ENCODE measurements at places on chromosomes 16 and 17.

DNA sequence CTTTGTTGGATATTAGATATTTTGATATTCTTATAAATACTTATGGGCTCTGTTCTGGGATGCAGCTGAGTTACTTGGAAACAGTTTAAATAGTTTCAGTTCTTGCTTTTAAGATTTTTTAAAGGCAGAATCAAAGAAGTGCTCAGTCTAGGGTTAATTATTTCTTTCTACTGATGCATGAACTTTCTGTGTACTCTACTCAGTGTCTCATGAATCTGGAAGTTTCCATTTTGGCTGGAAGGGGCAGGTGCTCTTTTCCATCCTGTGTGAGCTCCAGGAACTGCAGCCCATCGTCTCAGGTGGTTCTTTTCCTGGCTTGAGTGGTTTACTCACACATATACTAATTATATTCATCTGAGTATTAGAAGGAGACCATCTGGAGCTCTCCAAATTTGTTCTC is 61.1 kb upstream of the CPHXL start:
- DNase-seq: no peak

DNA sequence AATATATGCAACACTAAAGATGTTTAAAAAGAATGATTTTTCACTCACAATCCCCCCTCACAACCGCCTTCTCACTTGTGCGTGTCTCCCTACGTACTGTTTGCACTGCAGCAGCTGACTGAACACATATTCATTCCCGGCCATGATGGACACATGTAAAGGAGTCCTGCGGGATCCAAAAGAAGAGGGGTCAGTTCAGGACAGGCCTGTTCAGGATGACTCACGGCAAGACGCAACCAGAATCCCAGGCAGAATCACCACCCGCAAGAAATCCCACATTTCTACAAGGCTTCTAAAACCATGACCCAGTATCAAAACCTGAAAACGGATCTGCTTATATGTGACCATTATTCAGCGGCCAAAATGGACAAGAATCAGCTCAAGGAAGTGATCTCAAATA is 52.3 kb downstream of the CYB5D2 start:
- DNase-seq: no peak

DNA sequence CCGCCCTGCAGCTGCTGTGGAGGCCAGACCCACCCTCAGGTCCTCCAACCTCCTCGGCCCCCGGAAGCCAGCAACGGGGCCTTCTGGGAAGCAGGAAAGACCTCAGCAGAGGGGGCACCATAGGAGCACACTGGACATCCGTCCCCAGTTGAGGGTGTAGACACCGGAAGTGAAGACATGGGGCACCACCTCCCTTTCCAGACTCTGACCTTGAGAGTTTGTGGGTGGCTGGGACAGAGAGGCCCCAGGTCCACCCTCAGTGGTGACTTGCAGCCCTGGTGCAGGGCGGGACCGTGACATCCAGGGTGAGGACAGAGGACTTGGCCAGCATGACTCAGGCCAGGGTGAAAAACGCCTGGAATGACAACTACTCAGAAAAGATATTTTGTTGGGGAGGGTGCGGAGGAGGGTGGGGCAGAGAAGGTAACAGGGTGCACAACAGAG is 19.9 kb downstream of the CEP295NL start:
- no peak for DNase-seq

DNA sequence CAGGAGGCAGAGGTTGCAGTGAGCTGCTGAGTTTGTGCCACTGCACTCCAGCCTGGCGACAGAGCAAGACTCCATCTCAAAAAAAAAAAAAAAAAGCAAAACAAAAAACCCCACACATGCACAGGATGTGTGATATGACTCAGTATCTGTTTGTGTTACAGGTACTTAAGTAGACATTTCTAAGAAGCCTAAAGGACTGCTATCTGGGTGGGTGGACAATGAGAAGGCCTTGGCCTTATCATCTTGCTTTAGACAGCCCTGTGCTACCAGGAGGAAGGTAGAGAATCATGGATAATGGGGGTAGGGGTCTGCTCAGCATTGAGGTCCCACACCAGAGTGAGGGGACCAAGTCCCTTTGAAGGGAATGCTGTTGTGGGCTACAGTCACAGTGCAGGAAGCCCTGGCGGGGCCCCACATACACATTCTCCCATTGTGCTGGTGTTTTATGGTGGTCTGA is 26.7 kb downstream of the PLD6 start:
- DNase-seq: no peak

- no peak for DNase-seq
Measured at GRCh38 chr16:1032607-1033006, 39.9 kb upstream of the SSTR5 start.

- no peak for DNase-seq
Measured at GRCh38 chr17:80419255-80419654, 4.3 kb downstream of the ENDOV start.

GRCh38 chr17:63358956-63359355 is 87.2 kb downstream of the CYB561 start:
- DNase-seq: no peak

DNA sequence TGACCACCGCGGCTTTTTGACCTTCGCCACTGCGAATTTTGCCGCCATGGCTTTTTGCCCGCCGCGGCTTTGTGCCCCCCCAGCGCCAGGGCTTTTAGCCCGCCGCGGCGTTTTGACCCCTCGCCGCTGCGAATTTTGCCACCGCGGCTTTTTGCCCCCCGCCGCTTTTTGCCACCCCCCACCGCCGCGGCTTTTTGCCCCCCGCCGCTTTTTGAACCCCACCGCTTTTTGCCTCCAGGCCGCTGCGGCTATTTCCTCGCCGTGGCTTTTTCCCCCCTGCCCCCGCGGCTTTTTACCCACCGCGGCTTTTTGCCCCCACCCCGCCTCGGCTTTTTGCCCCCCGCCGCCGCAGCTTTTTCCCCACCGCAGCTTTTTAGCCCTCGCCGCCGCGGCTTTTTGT is 134.8 kb upstream of the TP53TG3C start:
- DNase-seq: no peak

- no peak for DNase-seq
Measured at GRCh38 chr17:75764711-75765421, at the start of gene GALK1. GALK1 (minus strand) TSS chr17:75765192; CDS start chr17:75765136, 56 bp downstream.

DNA sequence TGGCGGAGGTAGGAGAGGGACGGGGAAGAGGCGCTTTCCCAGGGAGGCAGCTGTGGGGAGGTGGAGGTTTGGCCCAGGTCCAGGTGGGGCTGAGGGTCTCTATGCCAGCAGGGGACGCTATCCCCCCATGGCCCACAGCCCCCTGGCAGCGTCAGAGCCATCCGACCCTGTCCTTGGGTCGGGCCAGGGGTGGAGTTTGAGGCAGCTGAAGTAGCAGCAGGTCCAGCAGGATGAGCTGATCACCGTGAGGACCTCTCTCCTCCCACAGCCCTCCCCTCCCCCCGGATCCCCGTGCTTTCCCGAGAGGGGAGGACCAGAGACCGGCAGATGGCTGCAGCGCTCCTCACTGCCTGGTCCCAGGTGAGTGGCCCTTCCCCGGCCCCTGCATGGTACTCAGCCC is 3.2 kb downstream of the ZNF205 start:
- no peak for DNase-seq

DNA sequence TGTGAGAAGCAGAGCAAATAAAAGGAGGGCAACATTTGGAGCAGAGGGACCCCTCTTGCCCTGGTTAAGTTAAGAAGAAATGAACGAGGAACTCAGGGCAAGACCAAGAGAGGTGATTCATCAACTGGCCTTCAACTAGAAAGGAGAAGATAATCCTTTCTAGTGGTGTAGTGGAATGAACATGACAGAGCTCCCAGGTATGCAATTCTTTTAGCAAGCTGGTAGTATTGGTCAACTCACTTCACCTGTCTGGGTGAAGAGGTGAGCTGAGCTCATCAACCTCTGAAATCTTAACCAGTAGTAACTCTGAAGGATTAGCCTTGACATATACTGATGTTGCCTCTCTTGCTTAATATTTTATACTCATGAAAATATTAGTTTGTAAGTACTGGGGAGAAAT is 1024.7 kb upstream of the GOT2 start:
- no peak for DNase-seq

DNA sequence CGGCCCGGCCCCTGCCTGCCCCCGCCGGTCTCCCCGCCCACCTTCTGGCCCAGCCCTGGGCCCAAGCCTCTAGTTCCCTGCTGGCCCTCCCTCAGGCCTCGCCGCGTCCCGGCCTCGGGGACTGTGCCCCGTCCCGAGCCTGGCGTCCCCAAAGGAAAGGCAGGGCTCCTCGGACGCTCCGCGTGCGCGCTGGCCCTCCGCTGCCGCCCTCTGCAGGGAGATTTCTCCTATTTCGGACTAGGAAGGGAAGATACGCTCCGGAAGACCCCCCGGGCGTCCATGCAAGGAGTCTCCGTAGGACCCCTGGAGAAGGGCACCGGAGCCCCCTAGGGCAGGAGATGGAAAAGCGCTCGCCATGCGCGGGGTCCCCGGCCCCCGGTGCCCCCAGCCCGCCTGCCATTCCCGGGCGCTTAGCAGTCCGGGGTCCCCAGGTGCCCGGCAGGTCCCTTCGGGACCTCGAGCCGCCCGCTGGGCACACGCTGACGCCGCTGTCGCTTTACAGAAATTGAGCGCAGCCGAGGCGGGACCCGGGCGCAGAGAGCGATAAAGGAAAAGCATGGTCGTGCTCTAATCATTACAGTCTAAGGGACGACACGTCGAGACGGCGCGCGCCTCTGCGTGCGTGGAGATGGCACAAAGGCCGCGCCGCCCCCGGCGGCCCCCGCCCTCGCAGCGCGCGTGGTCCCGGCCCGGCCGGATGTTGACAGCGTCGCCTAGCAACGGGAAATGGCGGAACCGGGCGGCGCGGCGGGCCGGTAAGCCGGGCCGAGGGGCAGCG is at the start of gene CCDC40:
Gene CCDC40, plus strand, starts transcription at position 706 of the 778 bp plus-strand sequence. Its CDS starts 21 bp downstream, at position 727.
- DNase-seq: no peak
